Motor neuron (in vitro differentiated cells): ENCODE measurements at places on chromosomes 7 and 10.
A peak's percentile ranks its signal among the peaks of the same experiment; 100 is the strongest.

- ATAC-seq: no peak
Observed at GRCh38 chr7:2800220-2800930, 43.7 kb downstream of the GNA12 start.

DNA sequence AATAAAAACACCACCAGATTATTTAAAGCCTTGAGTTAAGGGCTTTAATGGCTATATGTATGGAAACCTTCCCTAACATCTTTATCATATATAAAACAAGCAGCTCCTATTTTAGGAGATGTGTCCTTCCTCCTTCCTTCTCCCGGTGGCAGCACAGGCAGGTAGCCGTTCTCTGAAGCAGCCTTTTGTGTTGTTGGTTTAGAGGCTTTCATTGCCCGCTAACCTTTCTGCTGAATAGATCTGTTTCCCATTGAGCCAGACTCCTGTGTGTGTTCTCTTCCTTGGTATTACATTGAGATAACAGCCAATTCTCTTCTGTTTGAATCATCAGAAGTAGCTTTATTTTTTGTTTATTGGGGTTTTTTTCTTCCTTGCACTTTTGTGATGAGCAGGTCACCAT lies 131.3 kb downstream of the CACNB2 start:
- no peak for ATAC-seq

DNA sequence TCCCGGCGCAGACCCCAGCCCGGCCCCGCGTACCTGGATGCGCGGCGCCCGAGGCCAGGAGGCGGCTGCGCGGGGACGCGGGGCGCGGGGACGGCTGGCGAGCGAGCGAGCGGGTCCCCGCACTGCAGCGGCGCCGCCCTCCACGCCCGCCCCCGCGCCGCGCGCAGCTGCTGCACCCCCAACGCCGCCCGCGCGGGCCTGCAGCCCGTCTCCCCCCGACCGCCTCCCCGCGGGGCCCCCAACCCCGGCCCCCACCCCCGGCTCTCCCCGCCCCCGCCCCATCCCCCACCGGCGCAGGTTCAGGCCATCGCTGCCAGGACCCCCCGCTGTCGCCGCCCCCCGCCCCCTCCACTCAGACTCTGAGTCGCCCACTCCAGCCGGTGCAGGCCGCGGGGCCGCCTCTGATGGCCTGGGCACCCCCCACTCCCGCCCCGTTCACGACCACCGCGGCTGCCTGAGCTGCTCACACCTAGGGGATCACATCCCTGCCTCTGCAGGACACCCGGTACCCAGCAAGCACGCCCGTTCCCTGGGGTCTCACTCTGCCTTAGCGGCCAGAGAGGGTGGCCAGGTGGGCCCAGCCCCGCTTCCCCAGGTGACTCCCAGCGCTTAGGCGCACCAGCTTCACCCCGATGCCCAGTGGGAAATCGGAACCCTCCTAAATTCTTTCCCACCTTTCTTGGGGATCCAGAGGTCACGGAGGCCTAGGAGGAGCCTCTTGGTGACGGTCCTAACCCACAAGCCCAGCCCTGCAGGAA lies 13.9 kb upstream of the DNAAF5 start:
- peak; percentile 42 for ATAC-seq

- ATAC-seq: no peak
Observed at GRCh38 chr10:12852687-12853086, 148.8 kb downstream of the CCDC3 start.

DNA sequence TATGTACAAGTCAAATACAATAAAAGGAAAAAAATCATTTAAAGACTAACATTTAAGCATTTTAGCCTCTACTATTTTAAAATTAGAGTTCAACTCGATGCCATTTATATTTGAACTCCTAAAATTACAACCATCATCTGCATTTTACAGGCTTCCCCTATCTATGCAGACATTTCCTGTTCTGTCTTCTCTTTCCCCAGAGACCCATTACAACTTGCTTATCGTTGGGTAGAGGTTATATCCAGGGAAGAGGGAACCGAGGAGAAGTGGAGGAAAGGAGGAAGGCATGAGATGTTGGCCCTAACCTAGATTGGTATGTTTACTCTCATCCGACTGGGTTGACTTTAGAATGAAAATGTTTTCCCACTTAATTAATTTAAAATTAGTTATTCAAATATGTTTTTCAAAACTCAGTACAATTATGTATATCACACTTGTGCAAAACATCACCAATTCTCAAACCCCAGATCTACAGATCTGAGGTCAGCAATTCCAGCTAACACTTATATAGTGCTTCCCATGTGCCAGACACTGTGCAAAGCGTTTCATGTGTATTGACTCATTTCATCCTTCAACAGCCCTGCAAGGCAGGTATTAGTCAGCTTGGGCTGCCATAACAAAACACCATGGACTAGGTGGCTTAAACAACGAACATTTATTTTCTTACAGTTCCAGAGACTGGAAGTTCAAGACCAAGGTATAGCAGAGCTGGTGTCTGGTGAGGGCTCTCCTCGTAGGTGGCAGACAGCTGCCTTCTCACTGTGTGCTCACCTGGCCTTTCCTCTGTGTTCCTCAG lies 27.3 kb upstream of the HERPUD2 start:
- ATAC-seq: no peak

GRCh38 chr10:129833468-129833950 lies 130.6 kb downstream of the EBF3 start:
- ATAC-seq: peak; percentile 73

- no peak for ATAC-seq
Observed at GRCh38 chr10:62538606-62539005, 164.4 kb downstream of the ZNF365 start.

DNA sequence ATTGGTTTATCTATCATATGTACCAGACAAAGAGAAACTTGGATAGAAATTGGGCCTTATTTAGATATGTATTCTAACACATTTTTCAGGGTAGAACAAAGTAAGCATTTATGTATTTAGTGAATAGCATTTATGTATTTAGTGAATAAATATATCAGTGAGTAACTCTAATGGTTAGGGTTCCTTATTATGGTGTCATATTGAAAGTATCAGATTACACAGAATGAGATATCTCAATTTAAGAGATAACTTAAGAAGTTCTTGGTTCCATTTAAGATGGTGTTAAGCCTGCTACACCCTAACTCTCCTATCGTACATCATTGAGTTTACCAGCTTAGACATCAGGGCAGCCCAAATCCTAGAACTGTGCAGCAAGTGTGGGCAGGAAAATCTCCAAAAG lies 35.9 kb upstream of the DMTF1 start:
- ATAC-seq: no peak

DNA sequence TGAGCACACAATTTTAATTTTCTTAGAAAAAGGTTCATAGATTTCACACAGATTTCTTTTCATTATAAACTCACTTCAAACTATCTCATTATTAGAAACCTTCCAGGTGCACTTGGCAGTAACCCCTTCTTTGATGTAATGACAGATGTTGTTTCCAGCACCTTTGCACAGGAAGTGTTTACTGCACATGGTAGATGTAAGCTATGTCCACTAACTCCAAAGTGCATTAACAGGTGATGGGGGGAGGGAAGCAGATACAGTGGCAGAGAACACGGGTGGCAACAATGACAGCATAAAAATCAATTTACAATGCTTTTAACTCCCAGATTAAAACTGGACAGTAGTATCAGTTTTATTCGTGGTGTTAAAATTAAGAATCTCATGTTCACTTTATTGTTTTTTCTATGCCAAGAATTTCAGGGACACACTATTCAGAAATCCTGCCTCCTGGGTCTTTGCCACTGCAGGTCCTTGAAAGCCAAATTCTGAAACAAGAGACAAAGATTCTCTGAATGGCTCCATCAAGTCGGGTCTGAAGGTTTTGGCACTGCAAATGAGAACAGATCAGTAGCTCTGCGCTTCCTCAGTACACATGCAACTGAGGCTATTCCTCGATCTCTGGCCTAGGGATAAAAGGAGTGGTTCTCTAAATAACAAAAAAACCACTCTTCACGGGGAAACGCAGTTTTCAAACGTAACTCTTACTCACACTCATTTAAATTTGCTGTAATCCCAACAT lies 187.7 kb downstream of the JAZF1 start:
- ATAC-seq: no peak
